ENCODE measurements at places on chromosomes 6 and 20.

GRCh38 chr6:25177500-25178028 is 101.6 kb upstream of the CARMIL1 start:
- DNase-seq: no peak

- DNase-seq: no peak
These were observed 43.8 kb upstream of the AFDN start for GRCh38 chr6:167782698-167783517.

- no peak for DNase-seq
These were observed 194.6 kb downstream of the PRKN start for GRCh38 chr6:162533009-162533400.

DNA sequence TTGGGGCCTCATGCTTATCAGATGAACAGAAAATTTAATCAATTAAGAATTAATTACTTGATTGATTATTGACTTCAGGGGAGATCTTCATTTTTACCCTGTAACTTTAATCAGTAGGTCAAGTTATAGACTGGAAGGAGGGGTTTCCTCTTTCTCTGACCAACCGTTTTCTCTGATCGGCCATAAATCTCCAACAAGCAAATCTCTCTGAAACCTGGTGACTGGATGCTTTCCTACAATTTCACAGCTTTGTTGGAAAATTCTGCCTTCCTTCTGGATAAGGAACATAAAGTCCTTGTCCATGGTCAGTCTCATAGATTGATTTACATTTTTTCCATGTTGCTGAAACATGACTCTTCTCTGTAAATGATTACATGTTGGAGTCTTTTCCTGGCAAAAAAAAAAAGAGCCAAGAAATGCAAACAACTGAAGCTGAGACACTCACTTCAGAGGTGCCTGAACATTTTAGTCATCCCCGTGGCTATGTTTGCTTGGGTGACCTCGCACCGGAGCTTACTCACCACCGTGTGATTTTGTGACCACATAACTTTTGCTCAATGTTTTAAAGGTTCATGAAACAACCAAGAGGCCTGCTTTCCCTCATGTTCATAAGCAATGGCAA is 31.0 kb downstream of the IRF4 start:
- DNase-seq: no peak

DNA sequence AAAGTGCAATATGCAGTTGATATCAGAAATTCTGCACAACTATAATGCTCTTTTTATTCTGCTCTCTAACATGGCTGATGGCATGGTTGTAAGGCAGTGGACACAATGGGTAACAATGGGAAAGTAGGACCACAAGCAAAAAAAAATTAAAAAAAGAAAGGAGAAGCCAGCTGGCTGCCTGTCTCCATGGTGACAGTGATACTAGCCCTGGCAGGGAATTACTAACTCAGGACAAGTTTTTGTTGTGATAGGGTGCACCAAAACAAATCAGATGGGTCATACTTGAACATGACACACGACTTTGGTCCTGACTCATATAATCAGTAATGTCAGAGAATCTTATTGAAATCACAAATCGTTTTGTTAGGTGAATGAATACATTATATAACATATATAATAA is 169.4 kb downstream of the TRDN start:
- DNase-seq: no peak

- no peak for DNase-seq
These were observed 72.0 kb downstream of the TTLL2 start for GRCh38 chr6:167396659-167397490.
